ENCODE measurements at places on chromosomes 2 and 18. TPM values are rescaled to one million over a fixed set of nuclear protein-coding genes. Genes with fewer than 3 reads are reported as not detected.

Gene PROC
- total RNA-seq, result not detected

Gene CPO
- not detected for total RNA-seq

Gene ST8SIA5
- total RNA-seq, result not detected

Gene CFC1
- total RNA-seq, result not detected

Gene CNOT11
- total RNA-seq, result 39.4 TPM

Gene PIKFYVE
- 29.3 TPM for total RNA-seq

Gene HOXD13
- not detected for total RNA-seq

Gene L3MBTL4
- 0.47 TPM for total RNA-seq

Gene FOXI3
- not detected for total RNA-seq

Gene CYTIP
- 490 TPM for total RNA-seq

Gene RNF25
- 18.6 TPM for total RNA-seq

DNA sequence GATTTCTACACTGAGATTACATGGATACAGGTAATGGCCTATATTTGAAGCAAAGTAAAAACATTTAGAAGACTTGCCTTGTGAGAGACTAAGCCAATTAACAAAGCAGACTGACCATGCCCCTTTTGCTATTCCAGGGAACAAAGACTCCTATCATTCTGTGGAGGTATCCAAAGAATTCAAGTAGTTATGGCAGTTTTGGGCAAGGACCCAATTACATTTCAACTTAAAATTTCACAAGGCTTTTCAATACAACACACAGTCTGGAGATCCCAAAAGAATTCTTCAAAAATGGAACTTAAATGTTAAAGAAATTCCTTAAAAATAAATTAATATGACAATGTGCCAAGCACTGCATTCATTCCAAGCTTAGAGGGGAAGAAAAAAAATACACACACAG is 109.2 kb upstream of the CHRNA1 start:
- H3K27me3 ChIP-seq, result no peaks in the 10 kb centered on the region
- no peak for DNase-seq
- no peak overlapping the region for H3K27ac ChIP-seq
- no peaks in the 10 kb centered on the region for H3K4me1 ChIP-seq
- no peaks in the 10 kb centered on the region for H3K36me3 ChIP-seq

GRCh38 chr18:73952296-73952946 is 195.2 kb downstream of the FBXO15 start:
- H3K4me1 ChIP-seq, result no peaks in the 10 kb centered on the region
- no peak overlapping the region for H3K4me3 ChIP-seq
- no peaks in the 10 kb centered on the region for H3K36me3 ChIP-seq
- H3K27ac ChIP-seq, result no peak overlapping the region
- DNase-seq, result no peak

DNA sequence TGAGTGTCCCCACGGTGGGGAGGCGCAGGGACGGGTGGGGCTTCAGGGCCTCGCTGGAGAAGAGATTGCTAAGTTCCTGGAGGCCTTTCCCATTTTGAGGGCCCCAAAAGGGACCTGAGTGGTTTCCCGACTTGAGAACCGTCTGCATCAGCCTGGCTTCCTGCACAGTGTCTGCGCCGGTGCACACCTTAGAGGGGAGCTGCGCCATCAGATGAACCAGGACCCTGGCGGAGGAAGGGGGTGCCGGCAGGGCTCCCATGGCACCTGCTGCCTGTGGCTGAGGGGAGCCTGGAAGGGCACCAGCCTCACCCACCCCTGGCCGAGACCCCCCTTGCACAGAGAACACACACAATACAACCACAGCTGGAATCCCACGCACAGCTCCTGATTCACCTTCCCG is 465.1 kb upstream of the MYT1L start:
- DNase-seq, result no peak
- H3K4me3 ChIP-seq, result no peak overlapping the region
- no peaks in the 10 kb centered on the region for H3K36me3 ChIP-seq

DNA sequence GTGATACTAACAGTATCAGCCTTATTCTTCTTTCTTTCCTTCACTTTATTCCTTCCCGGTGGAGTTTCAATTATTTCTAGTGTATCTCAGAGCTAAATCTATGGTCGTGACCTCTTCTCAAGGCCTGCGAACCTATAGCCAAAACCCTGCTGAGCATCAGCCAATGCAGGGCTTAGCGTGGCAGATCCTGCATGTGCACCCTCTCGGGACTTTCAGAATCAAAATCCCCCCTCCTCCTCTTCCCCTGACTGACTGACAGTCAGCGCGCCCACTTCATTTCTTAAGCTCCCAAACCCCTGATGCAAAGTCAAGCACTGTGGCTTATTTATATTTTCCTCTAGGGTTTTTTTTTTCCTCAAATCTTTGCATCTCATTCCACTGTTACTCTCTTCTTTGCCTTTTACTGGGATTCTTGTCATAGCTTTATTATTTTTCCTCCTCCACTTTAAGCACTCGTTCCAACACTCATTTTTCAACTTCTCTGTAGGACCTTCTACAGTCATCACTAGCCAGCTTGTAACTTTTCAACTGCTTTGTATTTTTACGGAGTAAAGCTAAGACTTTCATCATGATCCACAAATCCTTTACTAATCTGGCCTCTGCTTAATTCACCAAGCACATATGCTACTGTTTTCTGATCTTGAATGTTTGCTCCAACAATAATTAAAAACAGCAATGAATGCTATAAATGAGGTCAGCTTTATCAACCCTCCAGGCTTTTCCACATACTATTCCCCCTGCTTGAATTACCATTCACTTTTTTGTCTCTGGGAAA is 896.5 kb upstream of the PIK3C3 start:
- H3K36me3 ChIP-seq, result no peaks in the 10 kb centered on the region
- H3K4me1 ChIP-seq, result no peaks in the 10 kb centered on the region
- no peak overlapping the region for H3K27ac ChIP-seq
- H3K27me3 ChIP-seq, result no peaks in the 10 kb centered on the region
- no peak for DNase-seq
- no peak overlapping the region for H3K4me3 ChIP-seq

DNA sequence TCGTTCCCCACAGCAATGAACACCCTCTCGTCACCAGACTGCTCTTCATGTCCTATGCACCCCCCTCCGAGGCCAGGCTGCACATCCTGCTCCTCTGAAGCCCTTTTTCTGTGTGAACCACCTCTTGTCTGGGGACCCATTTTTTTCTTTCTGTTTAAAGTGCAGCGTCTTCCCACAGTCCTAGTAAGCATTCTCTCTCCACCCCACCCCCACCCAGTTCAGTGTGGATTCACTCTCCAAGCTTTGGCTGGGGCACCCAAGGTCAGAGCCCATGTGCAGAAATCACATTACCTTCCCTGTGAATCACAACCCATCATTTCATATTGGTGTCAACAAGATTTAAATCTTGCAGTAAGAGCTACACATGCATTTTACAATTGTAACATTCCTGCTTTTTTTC is 26.4 kb upstream of the PKDCC start:
- H3K27ac ChIP-seq, result no peak overlapping the region
- H3K4me1 ChIP-seq, result no peaks in the 10 kb centered on the region
- DNase-seq, result no peak
- no peak overlapping the region for H3K4me3 ChIP-seq
- H3K36me3 ChIP-seq, result no peaks in the 10 kb centered on the region

GRCh38 chr18:43714343-43715010 is 437.2 kb upstream of the SYT4 start:
- H3K4me3 ChIP-seq, result no peak overlapping the region
- no peaks in the 10 kb centered on the region for H3K27me3 ChIP-seq
- H3K36me3 ChIP-seq, result no peaks in the 10 kb centered on the region
- no peak overlapping the region for H3K27ac ChIP-seq
- no peaks in the 10 kb centered on the region for H3K4me1 ChIP-seq

DNA sequence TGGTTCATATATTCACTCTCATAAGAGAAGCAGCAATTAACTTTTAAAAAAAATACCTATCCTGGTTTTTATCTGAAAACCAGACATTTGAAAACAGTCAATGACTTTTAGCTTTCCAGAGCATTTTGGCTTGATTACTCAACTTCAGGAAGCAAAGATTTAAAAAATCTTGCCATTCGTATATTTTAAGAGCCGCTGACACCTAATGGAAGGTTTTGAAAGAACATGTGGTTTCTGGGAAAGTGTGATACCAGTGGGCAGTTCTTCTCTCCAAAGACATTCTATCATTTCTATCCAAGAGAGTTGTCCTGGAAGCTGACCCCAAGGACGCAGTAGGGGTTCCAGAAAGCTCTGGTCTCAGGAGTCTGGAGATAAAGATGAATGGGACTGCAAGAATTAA is 234.7 kb downstream of the TTC32 start:
- DNase-seq, result no peak
- H3K4me3 ChIP-seq, result no peak overlapping the region
- no peaks in the 10 kb centered on the region for H3K4me1 ChIP-seq
- peaks cover 9% of the 10 kb centered on the region for H3K27me3 ChIP-seq
- no peaks in the 10 kb centered on the region for H3K36me3 ChIP-seq

- H3K4me3 ChIP-seq, result no peak overlapping the region
- no peak overlapping the region for H3K27ac ChIP-seq
- no peak for DNase-seq
- H3K36me3 ChIP-seq, result no peaks in the 10 kb centered on the region
- no peaks in the 10 kb centered on the region for H3K4me1 ChIP-seq
- no peaks in the 10 kb centered on the region for H3K27me3 ChIP-seq
These were observed 3.5 kb upstream of the KCNE4 start for GRCh38 chr2:223048519-223048918.

DNA sequence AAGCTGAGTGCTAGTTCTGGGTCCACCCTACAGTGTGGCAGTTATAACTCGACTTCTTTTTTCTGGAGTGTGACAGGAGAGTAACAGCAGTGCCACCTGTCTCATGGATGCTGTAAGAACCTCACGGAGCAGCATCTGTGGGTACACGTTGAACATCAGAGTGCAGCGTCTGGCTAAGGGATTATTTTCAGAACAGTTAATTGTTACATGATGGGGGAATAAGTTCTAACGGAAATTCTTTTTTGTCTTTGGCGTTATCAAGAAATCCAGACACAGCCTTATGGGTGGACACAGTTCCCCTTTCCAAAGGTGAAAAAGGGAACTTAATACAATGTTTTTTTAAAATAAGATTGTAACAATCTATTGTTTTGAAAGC is 28.3 kb upstream of the TOGARAM2 start:
- H3K27me3 ChIP-seq, result no peaks in the 10 kb centered on the region
- H3K4me3 ChIP-seq, result no peak overlapping the region
- no peak for DNase-seq
- peaks cover 3% of the 10 kb centered on the region for H3K4me1 ChIP-seq
- peaks cover 13% of the 10 kb centered on the region for H3K36me3 ChIP-seq

DNA sequence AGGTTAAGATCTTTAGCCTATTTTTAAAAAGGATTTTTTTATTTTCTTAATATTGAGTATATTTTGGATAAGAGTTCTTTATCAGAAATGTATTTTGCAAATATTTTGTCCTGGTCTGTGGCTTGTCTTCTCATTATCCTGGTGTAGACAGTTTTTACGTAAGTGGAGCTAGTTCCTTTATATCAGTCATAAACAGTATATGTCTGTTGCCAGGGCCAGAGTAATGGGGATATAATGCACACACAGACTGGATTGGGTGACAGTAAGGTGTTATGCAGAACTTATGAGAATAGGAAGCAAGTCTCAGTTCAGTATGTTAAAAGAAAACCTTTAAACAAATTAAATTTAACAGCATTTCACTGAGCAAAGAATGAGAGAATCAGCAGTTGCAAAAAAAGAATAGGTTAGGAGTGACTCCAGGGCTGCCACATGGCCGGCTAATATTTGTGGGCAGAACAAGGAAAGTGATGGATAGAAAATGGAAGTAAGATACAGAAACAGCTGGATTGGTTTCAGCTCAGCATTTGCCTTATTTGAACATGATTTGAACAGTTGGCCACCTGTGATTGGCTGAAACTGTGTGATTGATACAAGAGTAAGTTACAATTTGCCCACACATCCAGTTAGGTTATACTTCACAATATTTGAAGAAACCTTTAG is 61.1 kb upstream of the ZNG1B start:
- H3K27me3 ChIP-seq, result no peaks in the 10 kb centered on the region
- no peak for DNase-seq
- H3K4me1 ChIP-seq, result no peaks in the 10 kb centered on the region

- H3K27ac ChIP-seq, result no peak overlapping the region
- no peaks in the 10 kb centered on the region for H3K36me3 ChIP-seq
- DNase-seq, result no peak
These were observed 854 bp upstream of the MYO1B start for GRCh38 chr2:191244350-191244749.

GRCh38 chr18:8686611-8687010 is 18.7 kb upstream of the MTCL1 start:
- no peak overlapping the region for H3K4me3 ChIP-seq
- H3K27me3 ChIP-seq, result no peaks in the 10 kb centered on the region
- no peaks in the 10 kb centered on the region for H3K36me3 ChIP-seq
- H3K4me1 ChIP-seq, result no peaks in the 10 kb centered on the region
- DNase-seq, result no peak
- H3K27ac ChIP-seq, result no peak overlapping the region

GRCh38 chr2:223486751-223487150 is 115.4 kb downstream of the SCG2 start:
- no peaks in the 10 kb centered on the region for H3K4me1 ChIP-seq
- H3K36me3 ChIP-seq, result no peaks in the 10 kb centered on the region
- no peak for DNase-seq
- no peaks in the 10 kb centered on the region for H3K27me3 ChIP-seq
- no peak overlapping the region for H3K4me3 ChIP-seq

GRCh38 chr2:77034445-77034844 is 487.7 kb downstream of the LRRTM4 start:
- no peaks in the 10 kb centered on the region for H3K36me3 ChIP-seq
- no peaks in the 10 kb centered on the region for H3K27me3 ChIP-seq
- no peaks in the 10 kb centered on the region for H3K4me1 ChIP-seq
- no peak for DNase-seq
- H3K4me3 ChIP-seq, result no peak overlapping the region

DNA sequence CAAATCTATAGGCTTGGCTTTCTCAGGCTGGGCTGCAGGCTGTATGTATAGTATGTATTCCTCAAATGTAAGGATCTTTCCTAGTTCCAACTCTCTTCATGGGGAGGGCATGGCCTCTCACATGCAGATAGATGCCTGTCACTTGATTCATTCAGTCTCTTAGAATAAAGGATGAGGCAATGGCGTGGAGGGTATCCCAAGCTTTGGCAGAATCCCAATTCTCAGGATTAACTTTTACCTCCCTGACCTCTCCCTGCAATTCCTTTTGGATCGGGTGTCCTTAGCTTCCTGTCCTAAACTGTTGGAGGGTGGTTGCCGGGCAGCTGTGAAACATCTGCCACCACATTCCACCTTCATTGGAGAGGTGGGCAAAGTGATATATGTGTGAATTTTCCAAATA is 80.3 kb downstream of the INSIG2 start:
- H3K4me1 ChIP-seq, result peaks cover 20% of the 10 kb centered on the region
- H3K36me3 ChIP-seq, result no peaks in the 10 kb centered on the region
